Glomerular endothelial cell (primary cell): ENCODE measurements at places on chromosomes 7 and 10. TPM values are rescaled to one million over a fixed set of nuclear protein-coding genes. Genes with fewer than 3 reads are reported as not detected.

- DNase-seq: no peak
Observed at GRCh38 chr7:96316949-96317348, 4.9 kb downstream of the SLC25A13 start.

- no peak for DNase-seq
Observed at GRCh38 chr10:34491678-34492077, 323.4 kb downstream of the PARD3 start.

The SOSTDC1 gene
- not detected in 2 replicates for total RNA-seq

DNA sequence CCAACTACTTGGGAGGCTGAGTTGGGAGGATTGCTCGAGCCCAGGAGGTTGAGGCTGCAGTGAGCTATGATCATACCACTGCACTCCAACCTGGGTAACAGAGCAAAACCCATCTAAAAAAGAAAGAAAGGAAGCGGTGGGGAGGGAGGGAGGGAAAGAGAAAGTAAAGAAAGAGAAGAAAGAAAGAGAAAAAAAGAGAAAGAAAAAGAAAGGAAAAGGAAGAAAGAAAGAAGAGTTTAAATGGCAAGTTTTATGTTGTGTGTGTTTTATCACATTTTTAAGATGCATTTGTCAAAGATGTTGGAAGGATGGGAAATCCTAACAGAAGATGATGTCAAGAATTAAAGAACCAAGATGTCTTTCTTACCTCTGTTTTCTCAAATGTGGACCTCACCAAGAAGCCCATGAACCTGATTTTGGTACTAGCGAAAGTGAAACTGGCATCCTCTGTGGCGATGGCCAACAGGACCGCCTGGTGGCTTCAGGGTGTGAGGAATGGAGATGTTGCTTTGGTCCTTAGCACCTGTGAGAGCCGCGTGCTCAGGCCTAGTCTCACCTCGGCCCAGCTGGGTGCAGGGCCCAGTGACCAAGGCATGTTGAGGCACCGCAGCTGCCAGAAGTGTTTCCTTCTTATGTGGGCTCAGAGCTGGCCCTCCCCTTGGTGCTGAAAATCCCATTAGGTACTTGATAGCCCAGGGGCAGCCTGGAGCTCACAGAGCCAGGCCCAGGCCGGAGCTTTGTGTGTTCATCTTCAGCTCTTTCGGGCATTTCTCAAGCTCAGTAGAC is 9.8 kb downstream of the UCMA start:
- DNase-seq: no peak

- DNase-seq: no peak
Observed at GRCh38 chr10:57008189-57008588, 647.1 kb upstream of the ZWINT start.

- no peak for DNase-seq
Observed at GRCh38 chr7:97014145-97014750, 8.9 kb downstream of the DLX6 start.
